ENCODE measurements at places on chromosomes 13 and 19.

- DNase-seq: no peak
Observed at GRCh38 chr13:98299235-98299965, 122.3 kb upstream of the RNF113B start.

GRCh38 chr19:55339889-55340783, 460 bp downstream of the KMT5C start:
- no peak for DNase-seq

DNA sequence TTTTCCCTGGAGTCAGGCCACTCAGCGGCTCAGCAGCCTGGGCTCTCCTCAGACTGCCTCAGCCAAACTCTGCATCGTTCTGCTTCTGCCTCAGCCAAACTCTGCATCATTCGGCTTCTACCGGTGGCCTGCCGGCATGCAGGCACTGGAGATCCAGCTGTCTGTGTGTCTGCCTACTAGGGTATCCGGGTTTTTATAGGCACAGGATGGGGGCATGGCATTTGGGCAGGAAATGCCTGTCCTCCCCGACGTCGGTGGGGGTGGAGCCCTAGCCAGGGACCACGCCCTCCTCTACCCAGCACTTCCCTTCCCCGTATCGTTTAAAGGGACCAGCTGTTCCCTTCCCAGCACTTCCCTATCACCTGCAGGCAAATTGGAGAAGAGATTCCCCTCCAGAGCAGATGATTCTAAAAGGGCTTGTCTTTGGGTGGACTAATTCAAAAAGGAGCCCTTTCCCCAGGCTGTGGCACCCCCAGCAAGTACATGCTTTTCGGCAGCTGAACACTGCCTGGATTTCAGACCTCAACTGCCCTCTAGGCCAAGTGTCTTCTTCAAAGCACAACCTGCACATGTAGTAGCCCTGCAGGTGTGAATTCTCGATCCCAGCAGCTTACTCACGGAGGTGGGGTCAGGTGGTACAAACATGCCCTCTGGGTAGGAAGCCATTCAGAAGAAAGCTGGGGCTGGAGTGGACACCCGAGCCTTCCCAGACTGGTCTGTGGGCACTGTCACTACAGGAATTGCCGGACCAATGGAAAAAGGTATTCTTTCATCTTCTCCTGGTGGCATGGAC, 25.4 kb upstream of the GPR12 start:
- no peak for DNase-seq

GRCh38 chr19:58304748-58305064, 471 bp upstream of the ERVK3-1 start:
- no peak for DNase-seq

- DNase-seq: peak; percentile 32
Observed at GRCh38 chr19:5957170-5957569, 20.8 kb downstream of the RANBP3 start.

GRCh38 chr13:24203811-24204210, 43.3 kb downstream of the SPATA13 start:
- no peak for DNase-seq

GRCh38 chr13:73844986-73845385, 289.2 kb downstream of the KLF12 start:
- no peak for DNase-seq
